ENCODE measurements at places on chromosomes 6 and 20. TPM values are rescaled to one million over a fixed set of nuclear protein-coding genes. Genes with fewer than 3 reads are reported as not detected.

GRCh38 chr6:17267566-17267965 is 13.6 kb upstream of the RBM24 start:
- no peak for DNase-seq

DNA sequence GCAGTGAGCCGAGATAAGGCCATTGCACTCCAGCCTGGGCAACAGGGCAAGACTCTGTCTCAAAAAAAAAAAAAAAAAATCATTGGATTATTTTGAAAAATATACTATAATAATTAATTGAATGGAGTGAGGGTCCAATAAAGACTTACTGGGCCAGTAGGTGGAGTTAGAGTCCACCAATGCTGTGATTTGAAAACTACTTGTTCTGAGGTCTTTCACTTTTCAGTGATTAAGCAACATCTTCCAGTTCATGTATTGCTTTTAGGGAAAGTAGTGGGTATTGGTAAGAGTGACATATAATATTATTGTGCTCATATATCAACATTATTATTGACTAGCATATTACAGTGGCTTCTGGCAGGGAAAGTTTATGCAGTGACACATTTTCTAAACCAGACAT is 530.3 kb downstream of the KHDRBS2 start:
- DNase-seq: no peak

DNA sequence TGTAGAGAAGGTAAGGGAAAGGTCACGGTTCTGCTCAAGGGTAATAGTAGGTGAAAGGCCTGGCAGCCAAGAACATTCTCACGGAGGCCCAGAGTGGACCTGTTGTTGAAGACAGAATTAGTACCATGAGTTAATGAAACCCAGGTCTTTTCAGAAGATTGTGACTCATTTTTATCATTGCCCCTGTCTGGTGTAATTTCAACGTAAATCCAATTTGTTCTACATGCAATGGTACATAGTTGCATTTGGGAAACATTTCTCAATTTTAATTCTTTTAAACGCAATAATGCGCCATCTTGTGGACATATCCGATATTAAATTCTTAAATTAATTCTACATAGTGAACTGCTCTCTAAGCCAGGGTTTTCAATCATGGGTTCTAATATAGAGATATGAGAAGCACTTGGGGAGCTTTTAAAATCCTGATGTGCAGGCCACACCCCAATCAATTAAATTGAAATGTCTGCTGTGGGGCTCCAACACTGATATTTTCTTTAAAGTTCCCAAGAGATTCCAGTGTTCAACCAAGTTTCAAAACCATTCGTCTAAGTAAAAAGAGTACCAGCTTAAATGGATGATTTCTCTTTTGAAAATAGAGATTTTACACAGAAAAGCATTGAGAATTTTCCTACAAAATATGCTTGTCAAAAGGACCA is 257.4 kb downstream of the PLCB1 start:
- DNase-seq: no peak

- DNase-seq: no peak
Observed at GRCh38 chr6:169233181-169233580, 20.5 kb downstream of the THBS2 start.

DNA sequence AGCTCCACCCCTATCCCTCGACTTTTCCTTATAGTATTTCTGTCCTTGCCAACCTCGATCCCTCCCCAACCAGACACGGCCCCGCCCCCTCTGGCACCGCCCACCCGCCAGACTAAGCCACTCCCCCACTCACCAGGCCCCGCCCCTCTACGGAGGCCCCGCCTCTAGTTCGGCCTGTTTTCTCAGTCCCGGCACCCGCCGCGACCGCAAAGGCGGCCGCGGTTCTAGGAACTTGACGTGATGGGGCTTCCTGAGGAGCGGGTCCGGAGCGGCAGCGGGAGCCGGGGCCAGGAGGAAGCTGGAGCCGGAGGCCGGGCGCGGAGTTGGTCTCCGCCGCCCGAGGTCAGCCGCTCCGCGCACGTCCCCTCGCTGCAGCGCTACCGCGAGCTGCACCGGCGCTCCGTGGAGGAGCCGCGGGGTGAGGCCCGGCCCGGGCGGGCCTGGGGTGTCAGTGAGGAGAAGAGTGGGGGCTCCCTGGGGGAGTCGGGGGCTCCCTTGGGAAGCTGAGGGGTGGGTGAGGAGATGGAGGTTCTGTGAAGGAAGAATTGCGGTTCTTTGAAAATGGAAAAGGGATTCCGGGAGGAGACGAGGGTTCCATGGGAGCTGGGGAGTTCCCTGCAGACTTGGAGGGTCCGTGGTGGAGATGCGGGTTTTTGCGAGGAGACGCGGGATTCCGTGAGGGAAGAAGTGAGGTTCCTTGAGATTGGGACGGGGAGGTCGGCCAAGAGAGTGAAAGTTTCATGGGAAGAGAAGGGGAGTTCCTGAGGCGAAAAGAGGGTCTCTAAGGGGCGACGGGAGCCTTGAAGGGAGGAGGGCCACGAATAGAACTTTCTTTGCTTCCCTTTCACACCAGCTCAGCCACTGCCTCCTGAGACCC is at the start of gene ACSS2:
ACSS2 (plus strand) TSS at position 207 of the 877 bp plus-strand sequence; CDS start at position 241, 34 bp downstream.
- DNase-seq: peak; percentile 99

DNA sequence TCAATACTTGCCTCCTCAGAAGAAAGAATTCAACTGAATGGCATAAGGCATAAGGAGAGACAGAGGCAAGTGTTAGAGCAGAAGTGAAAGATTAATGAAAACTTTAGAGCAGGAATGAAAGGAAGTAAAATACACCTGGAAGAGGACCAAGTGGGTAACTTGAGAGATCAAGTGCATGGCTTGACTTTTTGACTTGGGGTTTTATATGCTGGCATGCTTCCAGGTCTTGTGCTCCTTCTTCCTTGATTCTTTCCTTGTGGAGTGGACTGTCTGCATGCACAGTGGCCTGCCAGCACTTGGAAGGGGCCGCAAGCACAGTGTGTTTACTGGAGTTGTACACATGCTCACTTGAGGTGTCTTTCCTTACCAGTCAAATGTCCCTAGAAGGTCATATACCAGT is 222.1 kb upstream of the UFL1 start:
- DNase-seq: no peak

DNA sequence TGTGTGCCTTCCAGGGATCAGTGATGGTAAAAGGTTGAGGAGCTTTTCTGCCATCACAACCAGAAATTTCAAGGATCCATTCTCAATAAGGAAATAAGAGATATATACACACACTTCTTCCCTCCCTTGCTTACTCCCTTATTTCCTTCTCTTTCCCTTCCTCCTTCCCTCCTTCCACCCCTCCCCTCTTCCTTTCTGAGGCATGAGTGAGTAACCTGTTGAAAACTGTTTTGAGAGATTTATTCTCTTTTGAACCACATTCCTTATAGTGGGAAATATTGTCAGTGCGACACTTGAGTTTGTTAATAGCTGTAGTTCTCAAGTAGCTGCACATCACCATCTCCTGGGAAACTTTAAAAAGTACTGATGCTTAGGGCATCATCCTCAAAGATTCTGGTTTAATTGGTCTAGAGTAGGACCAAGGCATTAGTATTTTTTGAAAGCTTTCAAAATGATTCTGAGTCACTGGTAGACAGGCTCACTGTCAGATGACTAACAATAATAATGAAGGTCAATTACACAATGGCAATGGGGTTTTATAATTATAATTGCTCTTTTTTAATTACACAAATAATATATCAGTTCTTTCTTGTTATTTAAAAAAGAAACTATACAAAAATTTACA is 109.9 kb downstream of the POPDC3 start:
- DNase-seq: no peak

DNA sequence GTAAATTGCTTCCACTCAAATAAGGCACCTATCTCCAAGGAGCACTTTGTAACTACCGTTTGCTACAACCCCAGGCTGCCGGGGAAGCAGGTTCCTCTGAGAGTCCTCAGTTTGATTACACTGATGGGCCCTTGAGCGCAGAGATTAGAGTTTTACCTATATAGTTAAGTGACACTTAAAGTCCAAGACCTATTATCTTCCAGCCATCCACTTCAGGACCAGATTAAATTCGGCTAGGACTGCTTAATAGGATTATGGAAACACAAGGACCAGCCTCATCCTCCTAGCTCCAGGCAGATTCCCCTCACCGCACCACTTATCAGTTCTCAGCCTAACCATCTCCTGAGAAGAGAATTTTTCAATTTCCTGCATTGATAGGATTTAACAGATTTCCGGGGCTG is 64.7 kb upstream of the TIAM2 start:
- no peak for DNase-seq

DNA sequence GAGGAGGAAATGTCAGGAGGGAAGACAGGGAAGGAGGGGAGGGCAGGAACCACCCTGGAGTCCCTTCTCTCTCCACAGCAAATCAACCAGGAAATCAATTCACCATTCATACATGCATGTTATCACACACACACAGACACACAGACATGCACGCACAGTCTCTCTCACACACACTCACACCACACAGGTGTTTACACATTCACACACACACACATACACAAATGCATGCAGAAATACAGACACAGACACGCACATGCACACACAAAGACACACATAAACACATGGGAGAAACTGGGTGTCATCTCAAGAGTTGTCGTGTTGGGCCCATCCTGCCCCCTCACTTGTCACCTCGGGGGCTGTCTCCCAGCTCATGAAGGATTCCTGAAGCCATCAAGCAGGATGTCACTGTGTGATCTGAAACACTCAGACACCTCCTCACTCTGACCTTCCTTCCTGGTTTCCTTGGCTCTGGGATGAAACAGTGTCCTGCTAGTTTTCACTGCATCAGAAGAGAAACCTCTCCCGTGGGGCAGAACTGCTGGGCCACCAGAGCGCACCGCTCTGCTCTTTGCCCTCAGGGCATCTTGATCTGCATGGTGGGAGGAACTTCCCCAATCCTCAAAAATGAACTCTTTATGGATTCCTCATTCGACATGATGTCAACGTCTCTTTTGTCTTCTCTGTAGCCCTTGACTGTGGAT is 9.2 kb downstream of the RAET1G start:
- DNase-seq: no peak

DNA sequence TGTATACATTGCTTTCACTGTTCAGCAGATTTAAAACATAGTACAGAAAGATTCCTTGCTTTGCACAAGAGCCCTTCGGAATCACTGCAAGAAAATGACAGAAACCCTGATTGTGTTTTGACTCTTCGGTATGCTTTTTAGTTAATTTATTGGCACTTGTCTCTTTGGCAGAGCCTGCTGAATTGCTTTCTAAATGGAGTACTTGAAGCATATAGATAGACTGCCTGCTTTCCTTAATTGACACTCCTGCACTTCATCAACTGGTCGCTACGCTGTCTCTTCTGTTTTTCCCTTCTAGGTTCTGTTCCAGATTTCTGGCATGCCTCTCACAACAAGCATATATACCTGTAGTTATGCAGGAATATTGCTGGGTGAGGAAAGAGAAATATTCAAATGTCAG is 22.4 kb upstream of the RBM24 start:
- DNase-seq: no peak

DNA sequence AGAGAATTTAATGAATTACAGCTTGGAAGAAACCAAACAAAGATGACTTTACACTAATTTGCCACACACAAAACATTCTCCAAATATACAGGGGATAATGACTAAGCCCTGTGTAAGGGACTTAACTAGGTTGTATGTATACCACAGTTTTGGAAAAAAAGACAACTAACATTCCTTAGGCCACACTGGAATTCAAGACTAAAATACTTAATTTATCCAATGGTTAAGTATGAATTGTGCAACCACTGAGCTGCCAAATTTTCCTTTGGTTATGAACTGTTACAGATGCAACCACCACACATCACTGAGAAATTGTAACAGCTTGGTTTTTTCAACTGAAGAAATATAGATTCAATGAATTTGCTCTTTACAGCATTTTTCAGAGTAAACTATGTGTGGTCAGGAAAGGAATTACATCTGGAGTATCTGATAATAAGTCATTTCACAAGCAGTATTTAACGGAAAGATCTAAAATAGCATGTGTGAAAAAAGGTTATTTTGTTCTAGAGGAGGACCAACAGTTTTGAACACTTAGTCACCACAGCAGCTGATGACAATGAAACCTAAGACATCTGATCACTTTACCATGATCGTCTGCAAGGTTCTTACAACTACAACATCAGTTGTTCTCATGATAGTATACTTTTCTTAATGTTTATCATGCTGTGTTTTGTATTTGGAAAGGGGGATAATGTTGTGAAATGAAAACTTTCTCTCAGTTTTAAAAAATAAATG is 318.8 kb downstream of the BCKDHB start:
- DNase-seq: no peak

- DNase-seq: no peak
Observed at GRCh38 chr20:48574383-48574782, 253.4 kb downstream of the PREX1 start.

DNA sequence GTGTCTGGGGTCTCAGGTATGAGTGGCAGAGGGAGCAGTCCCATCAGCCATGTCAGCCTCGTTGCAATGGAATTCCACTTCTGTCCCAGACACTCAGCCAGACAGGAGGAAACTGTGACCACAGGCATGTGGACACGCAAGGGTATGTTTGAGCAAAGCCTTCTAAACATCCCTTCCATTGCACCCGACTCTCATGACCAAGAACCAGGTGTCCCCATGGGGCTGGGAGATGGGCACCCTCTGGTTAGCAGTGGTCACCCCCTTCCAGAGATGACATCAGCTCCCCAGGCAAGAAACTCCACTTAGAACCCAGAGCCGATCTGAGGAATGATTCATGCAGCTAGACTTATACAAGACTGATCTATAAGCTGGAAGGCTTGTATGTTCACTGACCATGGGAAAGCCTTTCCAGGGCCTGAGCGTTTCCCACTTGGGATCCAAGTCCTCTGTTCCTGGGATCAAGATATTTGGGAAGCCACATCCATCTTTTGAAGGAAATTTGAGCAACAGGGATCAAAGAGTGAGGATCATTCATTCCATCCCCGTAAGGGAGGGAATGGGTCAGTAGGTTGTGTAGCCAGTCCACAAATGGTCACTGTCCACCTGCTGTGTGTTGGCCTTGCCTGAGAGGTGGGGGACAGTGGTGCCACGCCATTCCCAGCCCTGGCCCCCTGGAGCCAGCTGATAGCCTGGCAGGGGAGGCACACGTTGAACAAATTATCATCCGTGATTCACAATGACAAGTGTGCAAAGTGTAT is 3.9 kb upstream of the MRGBP start:
- DNase-seq: no peak

The RAET1L gene
- total RNA-seq: 0.62 TPM

The TRERF1 gene
- total RNA-seq: 3.7 TPM

The BNIP5 gene
- not detected for total RNA-seq

The FGD2 gene
- total RNA-seq: 2.0 TPM

The IL17A gene
- total RNA-seq: not detected

The SIRPB1 gene
- 0.47 TPM for total RNA-seq

The BPIFB2 gene
- total RNA-seq: 0.31 TPM

The MAP7 gene
- 6.1 TPM for total RNA-seq

The FAM162B gene
- 2.8 TPM for total RNA-seq
